A549 treated with ZK216348 at 1 μM for 4 hours (cell line): ENCODE measurements at places on chromosomes 13 and 19. TPM values are rescaled to one million over a fixed set of nuclear protein-coding genes. Genes with fewer than 3 reads are reported as not detected.

The FRY gene
- 0.04 to 0.19 TPM (median 0.15 TPM) in 3 of 5 replicates, not detected in the others for total RNA-seq

The CGB3 gene
- total RNA-seq = not detected in 5 replicates

The ZNF486 gene
- not detected in 5 replicates for total RNA-seq

The CYP2F1 gene
- total RNA-seq = not detected in 5 replicates

The ZNF556 gene
- 0.19 TPM in 1 of 5 replicates, not detected in the others for total RNA-seq

The LYPD5 gene
- 0.09 to 0.50 TPM (median 0.38 TPM) in 5 replicates for total RNA-seq

The CYP4F8 gene
- total RNA-seq = not detected in 5 replicates

The UBE2L5 gene
- not detected in 5 replicates for total RNA-seq

The LAIR1 gene
- not detected in 5 replicates for total RNA-seq

The IL17D gene
- total RNA-seq = 1.1 to 1.5 TPM (median 1.2 TPM) in 5 replicates

The GARIN5A gene
- 1.7 to 3.0 TPM (median 2.1 TPM) in 5 replicates for total RNA-seq

The OVOL3 gene
- 0.23 TPM in 1 of 5 replicates, not detected in the others for total RNA-seq

The ZNF729 gene
- total RNA-seq = not detected in 5 replicates
